ENCODE measurements at places on chromosomes 3 and 15.

DNA sequence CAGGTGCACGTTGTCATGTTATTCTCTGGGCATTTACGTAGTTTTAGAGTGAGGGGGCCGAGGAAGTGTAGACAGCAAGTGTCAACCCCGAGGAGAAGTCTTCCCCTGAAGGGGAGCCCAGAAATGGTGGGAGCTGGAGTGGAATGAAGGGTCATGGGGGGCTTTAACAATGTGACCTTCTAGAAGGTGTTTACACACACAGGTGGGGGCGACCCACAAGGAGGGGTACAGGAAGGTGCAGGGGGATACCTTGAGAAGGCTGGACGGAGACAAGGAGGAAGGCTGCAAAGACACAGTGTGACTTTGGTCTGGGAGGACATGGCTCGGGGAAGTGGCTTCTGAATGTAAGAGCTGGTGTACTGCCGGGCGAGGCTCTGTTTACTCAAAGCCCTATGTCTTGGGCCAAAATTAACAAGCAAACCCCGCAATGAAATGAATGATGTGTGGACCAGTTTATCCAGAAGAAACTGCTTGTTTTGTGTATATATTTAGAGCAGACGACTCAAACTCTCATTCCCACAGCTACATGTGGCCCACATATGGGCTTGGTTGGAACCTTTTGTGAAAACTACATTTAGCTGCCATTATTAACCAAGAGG, 18.7 kb downstream of the TRPM1 start:
- DNase-seq: no peak

GRCh38 chr15:95454403-95455262, 875.9 kb upstream of the NR2F2 start:
- no peak for DNase-seq

GRCh38 chr3:114332342-114333179, 38.7 kb downstream of the TIGIT start:
- no peak for DNase-seq

GRCh38 chr3:54047568-54047967, 74.8 kb upstream of the CACNA2D3 start:
- no peak for DNase-seq

GRCh38 chr3:138354376-138354775, 6.0 kb downstream of the MRAS start:
- no peak for DNase-seq

DNA sequence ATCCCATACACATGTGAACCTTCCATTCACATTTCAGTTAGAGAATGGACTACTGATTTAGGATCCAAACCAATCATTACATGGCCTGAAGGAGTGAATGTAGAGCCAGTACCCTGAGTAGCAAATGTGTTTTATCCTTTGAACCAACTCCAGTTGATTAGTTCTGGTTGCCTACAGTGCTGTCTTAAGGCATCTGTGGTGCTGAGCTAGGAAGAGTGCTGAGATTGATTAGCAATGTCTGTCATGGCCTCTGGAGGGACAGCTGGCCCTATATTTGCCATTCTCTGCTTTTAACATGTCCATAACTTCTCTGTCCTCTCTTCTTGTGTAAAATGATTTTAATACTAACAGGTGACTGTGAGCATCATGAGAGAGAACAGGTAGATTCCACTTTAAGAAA, 11.1 kb downstream of the LRTM1 start:
- DNase-seq: no peak

DNA sequence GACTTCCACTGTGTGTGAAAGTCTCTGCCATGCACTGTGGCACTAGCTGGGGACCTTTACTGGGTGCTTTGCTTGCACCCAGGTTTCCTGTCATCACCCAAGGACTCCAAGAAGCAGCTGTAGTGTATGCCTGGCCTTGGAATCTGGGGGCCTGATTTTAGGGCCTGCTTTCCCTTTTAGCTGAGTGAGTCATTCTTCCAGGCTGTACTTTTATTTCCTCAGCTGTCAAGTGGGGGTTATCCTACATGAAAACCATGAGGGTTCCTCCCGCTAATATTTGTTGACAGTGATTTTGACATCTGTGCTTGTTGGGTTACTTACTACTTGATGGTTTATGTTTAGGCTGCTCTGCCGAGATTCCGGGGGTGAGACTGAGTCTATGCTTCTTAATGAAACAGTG, 18.5 kb downstream of the GORASP1 start:
- DNase-seq: no peak

DNA sequence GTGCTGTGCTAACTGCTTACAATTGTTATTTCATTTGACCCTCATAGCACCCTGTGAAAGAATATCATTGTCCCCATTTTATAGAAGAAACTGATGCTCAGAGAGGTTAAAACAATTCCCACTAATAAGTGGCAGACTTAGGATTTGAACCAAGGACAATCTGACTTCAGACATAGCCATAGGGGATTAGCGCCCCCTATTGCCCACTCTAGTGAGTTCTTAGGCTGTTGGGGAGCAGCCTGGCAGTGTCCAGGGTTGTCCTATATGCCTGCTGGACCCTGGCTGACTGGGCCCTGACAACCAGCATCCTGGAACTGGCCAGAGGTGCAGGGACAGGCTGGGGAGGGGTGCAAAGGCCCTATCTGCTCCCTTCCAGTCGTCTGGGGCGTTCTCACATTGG, 15.4 kb downstream of the DPH3 start:
- DNase-seq: no peak

GRCh38 chr3:55619046-55619808, 132.1 kb upstream of the WNT5A start:
- DNase-seq: no peak

- DNase-seq: no peak
These were observed 103.8 kb downstream of the FBLN2 start for GRCh38 chr3:13652728-13653127.

DNA sequence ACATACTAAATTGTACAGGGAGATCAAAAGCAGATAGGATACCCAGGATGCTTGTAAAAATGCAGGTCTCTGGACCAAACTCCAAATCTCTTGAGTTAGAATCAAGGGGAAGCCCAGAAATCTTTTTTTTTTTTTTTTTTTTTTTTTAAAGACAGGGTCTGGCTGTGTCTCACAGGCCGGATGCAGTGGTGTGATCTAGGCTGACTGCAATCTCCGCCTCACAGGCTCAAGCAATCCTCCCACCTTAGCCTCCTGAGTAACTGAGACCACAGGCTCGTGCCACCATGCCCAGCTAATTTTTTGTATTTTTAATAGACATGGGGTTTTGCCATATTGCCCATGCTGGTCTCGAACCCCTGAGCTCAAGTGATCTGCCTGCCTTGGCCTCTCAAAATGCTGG, 373.5 kb downstream of the SHQ1 start:
- no peak for DNase-seq

DNA sequence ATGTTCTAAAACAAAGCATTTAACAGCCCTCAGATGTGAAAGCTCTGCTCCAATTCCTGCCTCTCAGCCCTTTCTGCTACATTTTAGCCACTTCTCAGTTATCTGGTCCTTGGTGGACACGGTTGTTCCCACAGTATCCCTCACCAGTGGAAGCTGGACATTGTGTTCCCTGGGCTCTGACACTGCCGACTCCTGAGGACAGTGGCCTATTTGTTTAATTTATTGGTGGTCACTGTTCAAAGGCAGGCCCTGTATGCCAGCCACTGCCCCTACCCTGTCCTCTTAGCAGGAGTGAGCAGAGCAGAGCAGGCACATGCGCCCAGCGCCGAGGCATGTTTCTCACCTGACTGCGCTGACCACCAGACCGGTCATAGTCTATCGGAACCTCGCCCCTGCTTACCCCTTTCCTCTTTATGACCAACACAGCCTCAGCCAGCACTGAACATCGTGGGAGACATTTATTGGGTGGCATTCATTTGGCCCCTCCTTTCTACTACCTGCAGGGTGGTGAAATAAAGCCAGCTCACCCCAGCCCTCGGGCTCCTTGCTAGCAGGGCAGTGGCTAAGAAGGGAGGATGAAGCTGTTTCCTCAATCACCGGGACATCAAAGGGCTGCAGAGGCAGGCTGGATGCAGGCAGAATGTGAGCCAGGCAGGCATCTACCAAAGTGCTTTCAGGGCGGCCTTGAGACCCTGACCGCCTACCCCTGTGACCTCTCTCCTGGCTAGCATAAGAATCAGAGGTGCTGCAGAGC, 54.3 kb upstream of the HACD2 start:
- DNase-seq: no peak

- DNase-seq: no peak
These were observed 446.2 kb upstream of the NR2F2 start for GRCh38 chr15:95884276-95884675.

GRCh38 chr3:45616158-45616557, 21.6 kb downstream of the LIMD1 start:
- no peak for DNase-seq
